ENCODE measurements at places on chromosomes 3 and 15.

DNA sequence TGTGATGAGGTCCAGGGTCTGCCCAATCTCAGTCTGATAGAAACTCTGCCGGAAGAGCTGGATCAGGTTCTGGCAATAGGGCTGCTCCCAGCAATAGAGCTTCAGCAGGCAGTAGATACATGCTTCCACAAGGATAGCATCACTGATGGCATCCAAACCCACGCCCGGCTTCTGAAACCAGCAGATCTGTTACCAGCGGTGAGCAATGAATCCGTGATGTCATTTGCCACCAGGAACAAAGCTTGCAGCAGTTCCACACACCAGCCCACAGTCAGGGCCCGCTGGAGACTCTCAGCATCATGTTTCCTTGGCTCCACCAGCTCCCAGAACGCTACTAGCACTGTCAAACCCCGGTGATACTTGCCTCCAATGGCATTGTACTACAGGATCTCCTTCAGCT, 19.3 kb upstream of the TTBK2 start:
- no peak for DNase-seq

DNA sequence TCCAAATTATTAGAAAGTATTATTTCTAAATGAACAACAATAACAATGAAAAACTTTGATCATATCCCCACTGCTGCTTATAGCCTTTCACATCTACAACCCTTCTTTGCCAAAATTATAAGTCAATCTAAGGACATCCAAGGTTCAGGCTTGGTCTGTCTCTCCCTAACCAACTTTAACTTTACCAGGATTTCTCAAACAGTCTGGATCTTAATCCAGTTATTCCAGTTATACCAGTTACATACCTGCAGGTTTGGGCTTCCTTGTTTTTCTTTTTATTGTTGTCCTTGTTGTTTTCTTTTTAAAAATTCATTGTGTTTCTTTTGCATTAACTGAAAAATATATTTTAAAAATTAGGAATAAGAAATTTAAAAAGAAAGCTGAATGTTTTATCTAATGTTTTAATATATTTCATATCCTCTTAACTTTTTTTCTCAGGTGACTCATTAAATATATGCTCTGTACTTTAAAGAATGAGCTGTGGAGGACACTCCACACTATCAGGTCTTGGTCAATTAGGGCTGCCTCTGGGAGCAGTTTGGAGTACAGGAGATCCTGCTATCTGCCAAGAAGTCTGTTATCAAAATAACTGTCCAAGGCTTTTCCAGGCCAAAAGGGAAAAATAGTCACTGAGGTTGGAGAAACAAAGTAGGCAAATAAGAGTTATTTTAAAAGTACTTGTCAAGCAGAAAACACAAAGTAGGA, 421.4 kb downstream of the EPHA6 start:
- DNase-seq: no peak

- no peak for DNase-seq
Measured at GRCh38 chr15:100723315-100723801, 121.0 kb downstream of the ASB7 start.

DNA sequence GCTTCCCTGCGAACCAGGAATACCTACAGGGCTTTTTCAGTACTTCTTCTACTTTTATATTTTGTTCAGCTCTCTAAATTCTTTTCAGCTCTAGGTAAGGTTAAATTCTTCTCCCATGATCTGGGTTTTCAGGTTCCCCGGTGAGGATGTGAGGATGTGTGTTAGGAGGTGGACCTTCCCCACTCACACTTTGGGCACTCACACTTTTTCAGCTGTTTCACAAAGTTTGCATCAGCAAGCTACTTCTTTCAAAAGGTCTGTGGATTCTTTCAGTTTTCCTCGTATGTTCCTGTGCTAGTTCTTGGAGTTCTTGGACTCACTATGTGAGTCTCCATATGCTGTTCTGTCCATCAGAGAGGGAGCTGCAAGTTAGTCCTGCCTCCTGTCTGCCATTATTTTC, 13.9 kb upstream of the OR5K2 start:
- DNase-seq: no peak

DNA sequence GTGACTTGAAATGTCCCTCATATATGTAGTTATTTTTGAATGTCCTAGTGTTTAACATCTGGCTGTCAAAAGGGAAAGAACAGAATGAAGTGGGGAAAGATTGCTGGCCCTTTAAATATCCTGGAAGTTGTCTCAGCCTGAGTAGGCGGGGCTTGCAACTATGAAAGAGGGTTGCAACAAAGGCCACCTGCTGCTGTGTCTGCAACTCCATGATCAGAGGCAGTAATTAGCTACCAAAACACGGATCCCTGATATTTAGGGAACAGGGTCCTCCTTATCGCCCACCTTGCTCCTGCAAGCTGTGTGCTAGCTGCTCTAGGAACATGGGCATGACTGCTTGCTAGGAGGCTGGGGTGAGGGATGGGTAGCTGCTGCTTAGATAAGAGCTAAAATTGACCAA, 100.2 kb upstream of the CFAP20DC start:
- no peak for DNase-seq

DNA sequence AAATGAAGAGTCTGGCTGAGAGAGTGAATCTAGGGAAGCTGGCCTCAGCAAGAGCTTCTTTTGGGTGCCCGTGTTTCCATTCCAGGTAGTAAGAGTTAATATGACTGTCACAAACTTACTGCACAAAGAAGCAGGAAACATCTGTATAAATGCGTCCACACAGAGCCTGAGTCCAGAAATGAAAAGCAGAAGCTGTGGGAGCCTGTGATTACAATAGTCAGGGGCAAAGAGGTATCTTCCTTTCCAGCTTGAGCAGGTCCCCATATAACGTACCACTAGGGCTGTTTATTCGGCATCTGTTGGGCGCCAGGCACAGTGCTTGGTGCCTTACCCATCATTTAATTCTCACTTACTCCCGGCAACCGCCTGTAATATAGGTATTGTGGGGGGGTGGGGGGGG, 40.5 kb upstream of the B3GNT5 start:
- DNase-seq: peak; percentile 87

- no peak for DNase-seq
Measured at GRCh38 chr3:64848822-64849221, 161.0 kb upstream of the ADAMTS9 start.

DNA sequence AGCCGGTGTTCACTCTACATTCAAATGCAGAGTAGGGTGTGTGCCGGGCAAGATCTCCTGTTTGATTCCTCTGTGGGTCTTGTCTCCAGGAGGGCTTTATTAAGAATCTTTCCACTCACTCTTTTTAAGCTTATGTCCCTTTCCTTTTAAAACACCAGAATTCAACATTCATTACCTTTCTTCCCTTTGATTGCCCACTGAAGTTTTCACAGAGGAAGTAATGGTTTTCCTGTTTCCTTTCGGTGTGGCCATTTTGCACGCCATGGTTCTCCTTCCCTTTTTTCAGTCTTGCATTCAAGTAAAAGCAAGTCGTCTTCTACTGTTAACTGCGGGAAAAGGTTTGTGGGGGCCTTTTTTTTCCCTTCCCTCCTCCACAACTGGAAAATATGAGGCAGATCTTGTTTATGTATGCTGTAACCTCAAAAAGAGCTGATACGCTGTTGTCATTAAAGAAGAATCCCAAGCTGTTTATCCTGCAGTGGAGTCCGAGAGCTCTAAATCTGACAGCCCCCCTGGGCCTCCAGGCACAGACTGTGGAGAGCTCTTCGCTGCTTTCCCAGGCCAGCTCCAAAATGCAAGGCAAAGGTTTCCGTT, 40.5 kb downstream of the FILIP1L start:
- peak; percentile 87 for DNase-seq

GRCh38 chr3:25493786-25494185, 65.7 kb downstream of the RARB start:
- DNase-seq: no peak

DNA sequence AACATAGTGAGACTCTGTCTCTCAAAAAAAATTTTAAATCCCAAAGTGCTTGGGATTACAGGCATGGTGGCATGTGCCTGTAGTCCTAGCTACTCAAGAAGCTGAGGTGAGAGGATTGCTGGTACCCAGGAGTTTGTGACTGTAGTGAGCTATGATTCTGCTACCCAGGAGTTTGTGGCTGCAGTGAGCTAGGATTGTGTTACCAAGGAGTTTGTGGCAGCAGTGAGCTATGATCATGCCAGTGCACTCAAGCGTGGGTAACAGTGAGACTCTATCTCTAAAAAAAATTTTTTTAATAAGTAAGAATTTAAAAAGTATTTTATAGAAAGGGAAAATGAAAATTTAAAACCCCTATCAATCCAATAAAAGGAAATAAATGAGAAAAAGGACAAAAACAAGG, 69.5 kb downstream of the FAIM start:
- no peak for DNase-seq

GRCh38 chr3:33201195-33201594, 17.4 kb downstream of the SUSD5 start:
- DNase-seq: no peak
